ENCODE measurements at places on chromosomes 6 and 20.

- no peak for DNase-seq
Measured at GRCh38 chr6:133290930-133291329, 49.8 kb downstream of the EYA4 start.

GRCh38 chr6:81969011-81969410, 216.5 kb upstream of the TENT5A start:
- DNase-seq: no peak

GRCh38 chr6:90370493-90370959, 73.9 kb upstream of the BACH2 start:
- no peak for DNase-seq

DNA sequence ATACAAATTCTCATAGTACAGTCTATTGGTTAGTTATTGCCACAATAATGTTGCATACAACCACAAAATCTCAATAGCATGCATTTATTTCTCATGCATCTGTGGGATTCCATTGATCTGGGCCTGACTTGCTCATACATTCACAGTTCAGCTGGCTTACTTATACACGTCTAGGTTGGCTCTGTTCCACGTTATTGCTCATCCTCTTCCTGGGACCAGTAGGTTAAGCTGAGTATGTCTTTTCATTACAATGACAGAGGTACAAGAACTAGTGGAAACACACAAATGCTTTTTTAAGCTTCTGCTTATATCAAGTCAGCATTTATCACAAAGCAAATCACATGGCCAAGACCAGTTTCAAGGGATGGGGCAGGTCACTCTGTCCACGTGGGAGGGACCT, 485.3 kb upstream of the BTBD3 start:
- no peak for DNase-seq

GRCh38 chr6:22751223-22751622, 181.9 kb downstream of the HDGFL1 start:
- no peak for DNase-seq

GRCh38 chr6:108113557-108114519, 39.3 kb upstream of the OSTM1 start:
- DNase-seq: no peak

DNA sequence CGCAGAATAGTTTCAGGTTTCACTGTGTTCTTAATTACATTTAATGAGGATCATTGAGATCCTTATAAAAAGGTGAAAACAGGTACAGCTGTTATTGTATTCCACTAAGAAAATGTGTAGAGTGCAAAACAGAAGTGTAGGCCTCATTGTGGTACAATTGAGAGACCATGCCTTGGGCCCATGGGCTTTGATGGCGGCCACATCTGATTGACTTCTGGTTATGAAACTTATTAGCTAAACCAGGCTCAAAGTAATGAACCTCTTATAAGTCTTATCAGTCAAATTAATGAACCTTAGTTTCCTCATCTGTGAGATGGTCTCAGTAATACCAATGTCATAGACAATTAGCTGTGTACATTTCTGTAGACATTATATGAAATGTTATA, 148.7 kb downstream of the ZDHHC14 start:
- DNase-seq: no peak

- DNase-seq: no peak
Measured at GRCh38 chr6:87972279-87972678, 75.4 kb upstream of the SPACA1 start.

- DNase-seq: no peak
Measured at GRCh38 chr20:63619505-63619904, 7.4 kb downstream of the GMEB2 start.

- no peak for DNase-seq
Measured at GRCh38 chr6:165889636-165890403, 226.8 kb upstream of the PDE10A start.

DNA sequence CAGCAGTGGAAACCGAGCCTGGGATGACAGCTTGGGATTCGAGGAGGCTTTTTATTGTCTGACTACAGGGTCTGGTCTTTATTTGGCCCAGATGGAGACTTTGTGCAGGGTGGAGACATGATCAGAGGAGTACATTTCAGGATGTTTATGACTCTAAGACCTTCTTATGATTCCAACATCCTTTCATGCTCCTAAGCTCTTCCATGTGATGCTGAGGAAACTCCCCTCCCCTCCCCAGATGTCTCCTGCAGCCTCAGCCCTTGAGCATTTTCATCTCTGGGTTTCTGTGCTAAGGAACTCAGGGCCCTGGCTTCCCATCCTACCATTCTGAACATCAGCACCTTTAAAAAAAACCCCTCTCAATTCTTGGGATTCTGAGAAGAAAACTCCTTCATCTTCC, 186.6 kb downstream of the SOX4 start:
- DNase-seq: no peak

GRCh38 chr6:111800259-111800765, 72.9 kb downstream of the FYN start:
- DNase-seq: no peak

- no peak for DNase-seq
Measured at GRCh38 chr6:157145656-157146285, 177.5 kb downstream of the TMEM242 start.

GRCh38 chr20:53904261-53904660, 166.1 kb downstream of the BCAS1 start:
- no peak for DNase-seq

DNA sequence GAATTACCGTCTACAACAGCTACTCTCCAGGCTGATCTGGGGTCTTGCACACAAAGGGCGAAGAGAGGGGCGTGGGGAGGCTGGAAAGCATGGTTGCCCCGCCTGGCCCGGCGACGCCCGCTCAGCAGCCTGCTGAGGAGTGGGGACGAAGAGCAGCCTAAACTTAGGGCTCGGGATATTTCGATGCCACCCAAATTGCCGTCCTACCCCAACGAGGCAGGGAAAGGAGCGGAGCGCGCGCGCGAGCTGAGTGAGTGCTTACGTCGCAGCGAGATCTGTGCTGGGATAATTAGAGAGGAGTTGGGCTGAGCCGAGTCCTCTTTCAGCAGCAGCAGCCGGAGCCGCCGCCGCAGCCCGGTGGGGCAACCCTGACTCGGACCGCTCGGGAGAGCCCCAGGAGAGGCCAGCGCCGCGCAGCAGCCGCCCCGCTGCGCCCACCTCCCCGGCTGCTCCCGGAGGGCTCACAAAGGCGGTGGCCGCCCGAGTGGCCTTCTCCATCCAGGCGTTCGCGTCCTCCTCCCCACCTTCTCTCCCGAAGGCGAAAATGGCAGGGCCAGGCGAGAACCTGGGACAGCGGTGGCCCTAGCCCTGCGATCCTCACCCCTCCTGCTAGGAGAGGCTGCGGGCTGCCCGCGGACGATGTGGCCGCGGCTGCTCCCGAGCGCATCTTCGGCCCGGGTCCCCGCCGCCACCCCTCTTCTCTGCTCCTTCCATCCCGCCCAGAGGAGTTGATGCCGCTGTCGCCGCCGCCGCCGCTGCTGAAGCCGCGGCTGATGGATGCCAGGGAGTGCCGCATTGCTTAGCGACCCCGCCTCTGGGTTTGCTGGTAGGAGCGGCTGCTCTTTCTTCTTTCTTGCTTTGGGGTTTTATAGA, at the start of gene CLVS2:
CLVS2 (plus strand) TSS at position 315 of the 873 bp plus-strand sequence. CDS start 1,543 bp downstream, outside the sequence.
- DNase-seq: no peak

DNA sequence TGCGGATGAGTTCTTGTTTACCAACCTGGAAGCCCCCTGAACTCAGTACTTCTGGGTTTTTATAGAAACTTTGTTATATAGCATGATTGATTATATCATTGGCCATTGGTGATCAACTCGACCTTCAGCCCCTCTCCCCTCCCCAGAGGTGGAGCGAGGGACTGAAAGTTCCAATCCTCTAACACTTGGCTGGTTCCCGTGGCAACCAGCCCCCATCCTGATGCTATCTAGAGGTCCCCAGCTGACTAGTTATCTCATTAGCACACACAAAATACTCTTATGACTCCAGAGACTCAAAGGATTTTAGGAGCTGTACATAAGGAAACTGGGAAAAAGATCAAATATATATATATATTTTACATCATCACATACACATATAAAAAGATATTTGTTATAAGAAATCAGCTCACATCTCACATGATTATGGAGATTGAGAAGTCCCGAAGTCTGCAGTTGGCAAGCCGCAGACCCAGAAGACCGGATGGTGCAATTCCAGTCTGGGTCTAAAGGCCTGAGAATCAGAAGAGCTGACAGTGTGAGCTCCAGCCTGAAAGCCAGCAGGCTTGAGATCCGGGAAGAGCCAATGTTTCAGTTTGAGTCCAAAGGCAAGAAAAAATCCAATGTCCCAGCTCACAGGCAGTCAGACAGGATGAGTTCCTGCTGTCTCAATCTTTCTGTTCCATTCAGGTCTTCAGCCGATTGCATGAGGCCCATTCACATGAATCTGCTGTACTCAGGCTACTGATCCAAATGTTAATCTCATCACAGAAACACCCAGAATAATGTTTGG, 179.3 kb upstream of the DTNBP1 start:
- no peak for DNase-seq

- DNase-seq: no peak
Measured at GRCh38 chr6:153778216-153778615, 260.8 kb upstream of the OPRM1 start.

- DNase-seq: no peak
Measured at GRCh38 chr6:8904754-8905153, 469.4 kb upstream of the SLC35B3 start.

GRCh38 chr20:34445177-34446065, 70.8 kb upstream of the DYNLRB1 start:
- no peak for DNase-seq

- DNase-seq: no peak
Measured at GRCh38 chr6:170440437-170440836, 112.7 kb downstream of the PSMB1 start.

DNA sequence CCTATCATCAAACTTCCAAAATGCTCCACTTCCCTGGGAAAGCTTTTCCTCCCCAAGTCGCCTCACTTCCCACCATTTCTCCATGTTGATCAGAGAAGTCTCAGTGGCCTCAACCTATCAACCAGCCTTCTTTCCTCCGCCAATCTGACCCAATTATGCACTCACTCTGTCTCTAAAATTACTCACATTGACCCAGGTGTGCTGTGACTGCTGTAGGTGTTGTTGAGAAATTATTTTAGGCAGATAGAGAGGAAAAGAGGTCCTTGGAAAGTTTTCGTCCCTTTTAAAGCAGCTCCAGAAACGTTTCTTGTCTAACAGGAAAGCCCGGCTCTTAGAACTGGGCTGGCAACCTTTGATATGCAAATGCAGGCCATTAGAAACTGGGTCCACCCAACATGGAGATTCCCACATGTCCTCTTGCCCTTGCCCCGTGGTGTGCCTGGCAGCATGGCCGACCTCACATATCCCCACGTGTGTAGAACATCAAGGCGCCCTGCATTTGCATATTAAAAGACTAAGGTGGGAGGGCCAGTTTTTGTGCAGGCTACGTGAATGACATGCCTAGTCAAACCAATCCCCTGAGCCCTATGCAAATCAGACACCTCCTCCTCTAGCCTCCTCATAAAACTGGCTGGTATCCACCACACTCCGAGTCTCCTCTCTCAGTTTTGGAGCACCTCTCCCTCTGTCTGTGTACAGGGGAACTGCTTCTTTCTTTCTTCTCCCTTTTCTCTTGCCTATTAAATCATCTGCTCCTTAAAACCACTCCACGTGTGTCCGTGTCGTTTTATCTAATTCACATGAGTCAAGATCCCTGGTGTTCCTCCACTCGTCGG, 12.9 kb downstream of the IPCEF1 start:
- no peak for DNase-seq

DNA sequence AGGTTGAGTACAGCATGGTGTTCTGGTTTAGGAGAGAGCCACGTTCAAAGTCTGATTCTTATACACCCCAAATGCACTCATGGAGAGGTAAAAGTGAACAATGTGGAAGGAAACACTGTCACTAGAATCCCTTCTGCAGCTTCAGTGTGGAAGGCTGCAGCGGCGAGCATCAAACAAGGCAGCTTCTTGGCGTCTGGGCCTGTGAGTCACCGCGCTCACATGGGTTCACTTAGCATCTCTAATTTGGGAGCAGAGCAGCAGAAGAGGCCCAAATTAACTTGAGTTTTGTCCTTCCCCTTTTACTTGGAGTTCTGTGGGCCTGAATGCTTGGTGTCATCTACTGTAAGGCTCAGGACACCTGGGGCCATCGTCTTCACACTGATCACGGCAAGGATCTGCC, 10.9 kb upstream of the E2F1 start:
- no peak for DNase-seq

- DNase-seq: no peak
Measured at GRCh38 chr20:60884277-60884676, 367.8 kb upstream of the CDH4 start.

DNA sequence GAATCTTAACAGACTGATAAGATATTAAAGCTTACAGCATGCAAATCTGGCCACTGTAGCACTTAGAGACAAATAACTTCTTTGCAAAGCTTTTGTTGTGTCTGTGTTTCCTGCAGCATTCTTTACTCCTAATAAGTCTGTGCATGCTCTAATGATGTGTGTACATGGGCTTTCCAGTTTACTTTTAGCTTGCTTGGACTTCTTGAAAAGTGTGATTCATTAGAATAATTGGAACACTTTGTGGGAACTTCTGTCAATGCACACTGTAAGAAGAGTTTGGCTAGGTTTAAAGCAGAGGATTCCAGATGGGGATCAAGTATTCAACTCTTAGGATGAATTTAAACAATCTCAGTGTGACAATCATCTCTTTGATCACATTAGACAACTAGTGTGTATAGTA, 22.1 kb upstream of the TINAG start:
- no peak for DNase-seq

DNA sequence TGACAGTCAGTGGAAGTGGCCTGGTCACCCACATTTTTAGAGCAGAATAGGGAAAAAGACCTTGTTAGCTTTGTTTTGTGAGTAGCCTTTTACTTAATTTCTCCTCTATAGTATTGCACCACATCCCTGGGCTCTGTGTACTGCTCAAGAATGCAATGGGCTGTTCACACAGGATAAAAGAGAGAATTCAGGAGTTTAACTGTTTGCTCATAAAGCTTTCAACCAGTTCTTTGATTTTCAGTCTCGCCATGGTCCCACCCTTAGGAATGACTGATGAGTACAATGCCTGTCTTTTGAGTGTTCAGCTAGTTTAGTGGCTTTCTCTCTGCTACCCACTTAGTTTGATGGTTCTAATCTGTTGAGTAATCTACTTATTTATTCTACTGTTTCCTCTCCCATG, 129.7 kb downstream of the PLG start:
- DNase-seq: no peak

- DNase-seq: no peak
Measured at GRCh38 chr20:44641325-44641724, 10.2 kb downstream of the ADA start.
